ENCODE measurements at places on chromosomes 11 and 22. TPM values are rescaled to one million over a fixed set of nuclear protein-coding genes. Genes with fewer than 3 reads are reported as not detected.

TIMP3 gene
- 64.2 TPM for total RNA-seq

EWSR1 gene
- total RNA-seq, result 84.5 TPM

TMEM45B gene
- total RNA-seq, result not detected

TECTA gene
- total RNA-seq, result 1.0 TPM

MUC2 gene
- not detected for total RNA-seq

CUL5 gene
- total RNA-seq, result 36.0 TPM
